ENCODE measurements at places on chromosomes 2 and 18. TPM values are rescaled to one million over a fixed set of nuclear protein-coding genes. Genes with fewer than 3 reads are reported as not detected.
A peak's percentile ranks its signal among the peaks of the same experiment; 100 is the strongest.

- no peak for DNase-seq
Observed at GRCh38 chr2:186670831-186671230, 23.0 kb upstream of the FAM171B start.

Gene LANCL1
- polyA plus RNA-seq: 55.1 TPM

Gene PROKR1
- not detected for polyA plus RNA-seq

Gene MREG
- polyA plus RNA-seq: 2.4 TPM

Gene MC2R
- not detected for polyA plus RNA-seq

GRCh38 chr2:2898744-2899143, 478.9 kb downstream of the EIPR1 start:
- no peak for DNase-seq

GRCh38 chr2:241151934-241152660, 1.8 kb downstream of the PPP1R7 start:
- no peak for DNase-seq

GRCh38 chr18:77124452-77124922, 8.1 kb downstream of the MBP start:
- DNase-seq: no peak

Gene ZNF385B
- polyA plus RNA-seq: not detected

DNA sequence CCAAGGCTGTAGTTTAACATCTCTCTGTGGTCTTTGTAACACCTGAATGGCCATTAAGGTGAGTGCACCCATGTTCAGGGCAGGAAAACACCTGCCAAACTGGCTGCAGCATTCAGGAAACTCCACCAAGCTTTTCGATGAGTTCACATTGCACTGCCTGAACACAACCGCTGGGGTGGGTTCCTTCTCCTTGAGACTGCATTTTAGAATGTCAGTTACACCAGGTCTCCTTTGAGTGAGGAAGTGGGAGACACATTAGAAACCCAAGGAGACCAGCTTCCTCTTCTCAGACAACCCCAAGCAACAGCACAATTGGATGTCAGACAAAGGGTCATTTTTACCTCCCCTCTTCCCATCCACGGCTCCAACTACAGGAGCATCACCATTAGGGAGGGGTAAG, 35.2 kb downstream of the CYRIA start:
- no peak for DNase-seq

GRCh38 chr18:62663731-62664336, 51.5 kb upstream of the PHLPP1 start:
- peak; percentile 19 for DNase-seq

DNA sequence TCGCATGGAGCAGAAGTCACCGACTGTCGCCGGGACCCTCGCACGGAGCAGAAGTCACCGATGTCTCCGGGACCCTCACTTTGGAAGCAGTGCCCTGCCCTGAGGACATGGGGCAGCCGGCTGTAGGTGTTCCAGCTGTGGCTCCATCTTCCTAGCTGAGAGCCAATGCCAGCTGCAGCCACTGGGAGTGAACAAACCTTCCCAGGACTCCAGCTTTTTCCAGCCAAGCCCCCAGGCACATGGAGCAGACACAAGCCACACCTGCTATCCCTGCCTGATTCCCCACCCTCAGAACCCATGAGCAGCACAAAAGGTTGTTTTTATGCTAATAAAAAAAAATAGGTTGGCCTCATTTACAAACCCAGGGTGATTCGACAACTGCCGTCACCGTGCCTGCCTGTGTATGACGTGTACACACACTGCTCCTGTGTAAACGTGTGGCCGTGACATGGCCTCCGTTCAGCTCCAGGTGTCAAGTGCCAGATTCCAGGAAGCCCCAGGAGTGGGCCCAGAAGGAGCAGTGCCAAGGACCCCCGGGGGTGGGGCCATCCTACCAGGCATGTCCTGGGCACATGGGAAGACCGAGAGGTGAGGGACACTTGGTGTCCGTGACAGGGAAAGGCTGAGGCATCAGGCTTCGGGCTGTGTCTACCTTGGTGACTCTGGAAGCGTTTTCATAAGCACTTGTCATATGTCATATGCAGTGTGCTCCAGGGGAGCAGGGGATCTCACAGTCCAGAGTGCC, 91.5 kb downstream of the EIPR1 start:
- no peak for DNase-seq

- peak; percentile 29 for DNase-seq
Observed at GRCh38 chr18:50602466-50602865, 42.6 kb downstream of the MAPK4 start.

- no peak for DNase-seq
Observed at GRCh38 chr2:62343636-62344337, 147.9 kb downstream of the B3GNT2 start.

DNA sequence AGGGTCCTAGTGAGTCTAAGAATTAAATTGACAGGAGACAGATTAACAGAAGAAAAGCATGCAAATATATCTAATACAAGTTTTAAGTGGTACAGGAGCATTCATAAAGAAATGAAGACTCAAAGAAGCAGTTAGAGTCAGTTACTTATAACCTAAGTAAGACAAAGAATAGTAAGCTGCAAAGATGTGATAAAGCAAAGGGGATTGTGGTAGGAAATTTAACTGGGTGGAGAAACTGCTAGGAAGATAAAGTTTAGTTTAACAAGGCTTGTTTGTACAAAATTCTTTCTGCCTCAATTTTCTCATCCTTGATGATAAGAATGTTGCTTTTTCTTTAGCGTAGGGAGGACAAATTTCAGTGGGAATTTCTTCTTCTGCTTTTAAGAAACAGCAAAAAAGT, 35.5 kb upstream of the ST6GAL2 start:
- no peak for DNase-seq

GRCh38 chr2:121284463-121285449, at the start of gene TFCP2L1:
Gene TFCP2L1 (minus strand): TSS chr2:121285202. CDS start chr2:121285109, 93 bp downstream.
- DNase-seq: peak; percentile 6

DNA sequence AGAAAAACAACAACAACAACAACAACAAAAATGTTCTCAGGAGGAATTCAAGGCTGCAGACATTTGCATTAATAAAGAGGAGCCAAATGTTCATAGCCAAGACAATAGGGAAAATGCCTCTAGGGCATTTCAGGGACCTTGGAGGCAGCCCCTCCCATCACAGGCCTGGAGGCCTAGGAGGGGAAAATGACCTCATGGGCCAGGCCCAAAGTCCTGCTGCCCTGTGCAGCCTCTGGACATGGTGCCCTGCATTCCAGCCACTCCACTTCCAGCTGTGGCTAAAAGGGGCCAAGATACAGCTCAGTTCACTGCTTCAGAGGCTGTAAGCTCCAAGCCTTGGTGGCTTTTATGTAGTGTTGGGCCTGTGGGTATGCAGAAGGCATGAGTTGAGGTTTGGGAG, 314.5 kb downstream of the CYRIA start:
- DNase-seq: no peak

DNA sequence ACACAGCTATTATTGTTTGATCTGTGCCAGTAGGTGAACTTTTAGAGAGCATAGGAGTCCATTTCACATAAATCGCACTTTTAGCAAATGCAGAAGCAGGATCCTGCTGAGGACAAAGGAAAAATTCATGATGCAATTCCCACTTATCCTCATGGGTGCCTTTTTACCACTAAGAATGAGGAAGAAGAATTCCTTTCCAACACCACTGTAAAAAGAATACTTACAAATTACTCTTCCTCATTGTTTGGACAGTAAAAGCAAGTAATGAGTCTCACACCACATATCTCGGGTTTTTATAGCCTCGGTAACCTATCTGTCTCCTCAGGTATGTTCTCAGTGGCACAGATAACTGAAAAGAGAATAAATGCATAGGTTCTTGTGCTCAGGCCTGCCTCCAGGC, 238.5 kb downstream of the MTX2 start:
- peak; percentile 68 for DNase-seq

DNA sequence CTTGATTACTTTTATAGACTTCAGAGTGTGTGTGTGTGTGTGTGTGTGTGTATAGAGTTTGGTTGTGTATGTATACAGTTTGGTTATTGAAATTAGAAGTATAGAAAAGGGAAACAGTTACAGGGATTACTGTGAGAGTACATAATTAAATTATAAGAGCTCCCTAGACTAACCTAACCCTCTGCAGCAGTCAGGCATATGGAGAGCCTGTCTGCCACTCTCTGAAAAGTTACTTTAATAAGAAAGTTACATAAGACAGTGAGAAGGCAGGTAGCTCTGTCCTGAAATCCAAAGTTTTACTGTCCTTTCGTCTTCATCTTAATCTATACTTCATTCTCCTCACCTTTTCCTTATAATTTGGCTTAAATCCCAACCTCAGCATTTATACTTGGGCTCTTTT, 71.5 kb upstream of the EPB41L5 start:
- no peak for DNase-seq

DNA sequence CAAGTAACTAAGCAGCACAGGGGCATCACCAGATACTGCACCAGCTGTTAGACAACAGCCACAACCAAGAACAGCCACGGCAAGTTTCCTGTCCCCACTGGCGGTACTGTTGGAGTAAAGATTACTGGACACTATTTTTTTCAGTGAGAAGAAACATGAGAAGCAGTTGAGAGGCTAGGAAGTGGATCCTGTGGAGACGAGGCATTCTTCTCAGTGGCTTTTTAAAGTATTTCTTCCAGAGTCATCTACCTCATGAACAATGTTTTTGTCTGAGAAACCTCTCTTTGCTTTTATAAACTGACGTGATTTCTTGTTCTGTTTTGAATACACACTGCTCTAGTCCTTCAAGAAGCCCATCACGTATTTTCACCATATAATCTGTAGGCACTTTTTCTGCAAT, 18.8 kb downstream of the TM4SF20 start:
- no peak for DNase-seq

DNA sequence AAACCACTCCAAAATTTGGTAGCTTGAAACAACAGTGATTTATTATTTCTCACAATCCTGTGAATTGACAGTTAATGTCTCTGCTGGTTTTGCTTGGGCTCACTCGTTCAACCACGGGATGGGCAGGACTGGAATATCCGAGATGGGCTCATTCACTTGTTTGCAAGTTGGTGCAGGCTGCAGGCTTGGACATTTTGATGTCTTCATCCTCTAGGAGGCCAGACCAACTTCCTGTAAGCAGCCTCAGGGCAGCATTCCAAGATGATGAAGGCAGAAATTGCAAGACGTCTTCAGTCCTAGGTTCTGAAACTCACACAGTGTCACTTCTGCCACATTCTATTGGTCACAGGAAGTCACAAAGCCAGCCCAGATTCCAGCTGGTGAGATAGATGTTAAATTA, 47.1 kb downstream of the GPR39 start:
- DNase-seq: no peak

Gene UGT1A10
- polyA plus RNA-seq: not detected

DNA sequence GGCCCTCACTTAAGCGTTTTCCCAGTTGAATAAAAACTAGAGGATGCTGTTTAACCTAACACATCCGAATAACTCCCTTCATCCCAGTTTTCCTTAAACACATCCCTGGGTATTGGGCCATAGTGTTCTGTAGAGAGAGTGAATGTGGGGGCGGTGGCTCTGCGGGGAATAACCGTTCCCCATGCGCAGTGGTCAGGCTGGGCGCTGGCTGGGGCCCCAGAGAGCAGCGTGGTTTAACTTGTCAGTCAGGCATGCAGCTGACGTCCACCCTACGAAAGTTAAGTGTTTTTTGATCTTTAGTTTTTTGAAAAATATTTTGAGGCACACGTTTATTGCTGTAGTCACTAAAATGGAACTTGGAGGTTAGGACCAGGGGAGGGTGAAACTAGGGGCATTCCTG, 33.7 kb downstream of the CTDP1 start:
- DNase-seq: no peak

- peak; percentile 76 for DNase-seq
Observed at GRCh38 chr2:37232131-37232933, 874 bp downstream of the NDUFAF7 start.

Gene RAB6D
- polyA plus RNA-seq: 0.06 TPM

DNA sequence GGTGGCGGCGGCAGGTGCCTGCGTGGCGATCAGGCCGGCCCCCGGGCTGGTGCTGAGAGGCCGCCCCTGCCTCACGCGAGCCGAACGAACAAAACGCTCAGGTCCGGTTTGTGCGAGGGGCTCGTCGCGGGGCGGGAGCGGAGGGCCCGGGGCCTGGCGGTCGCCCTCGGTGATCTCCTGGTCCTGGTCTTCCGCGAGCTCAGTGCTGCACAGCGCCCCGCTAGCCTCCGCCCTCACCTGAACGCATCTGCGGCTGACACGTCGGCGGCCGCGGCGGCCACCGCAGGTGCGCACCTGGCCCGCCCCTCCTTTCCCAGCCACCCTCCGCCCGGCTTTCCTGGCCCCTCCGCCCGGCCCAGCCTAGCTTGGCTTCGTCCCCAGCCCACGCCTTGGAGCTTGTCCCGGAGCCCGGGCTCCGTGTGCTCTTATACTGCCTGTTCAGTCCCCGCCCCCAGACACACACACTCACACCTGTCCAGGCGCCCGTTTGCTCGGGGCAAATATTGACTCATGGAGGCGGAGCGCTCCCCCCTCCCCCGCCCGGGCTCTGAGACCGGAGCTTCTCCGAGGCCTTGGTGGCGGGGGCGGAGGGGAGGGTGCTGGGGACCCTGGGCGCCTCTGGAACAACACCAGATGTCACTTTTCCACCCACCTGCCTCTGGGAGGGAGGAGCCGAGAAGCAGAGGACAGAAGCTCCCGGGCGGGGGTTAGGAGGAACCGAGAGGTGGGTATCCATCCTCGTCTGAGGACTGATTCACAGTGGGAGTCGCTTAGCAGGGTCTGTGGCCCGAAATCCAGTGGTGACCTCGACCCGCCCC, 8.6 kb upstream of the CRYBA2 start:
- DNase-seq: no peak

DNA sequence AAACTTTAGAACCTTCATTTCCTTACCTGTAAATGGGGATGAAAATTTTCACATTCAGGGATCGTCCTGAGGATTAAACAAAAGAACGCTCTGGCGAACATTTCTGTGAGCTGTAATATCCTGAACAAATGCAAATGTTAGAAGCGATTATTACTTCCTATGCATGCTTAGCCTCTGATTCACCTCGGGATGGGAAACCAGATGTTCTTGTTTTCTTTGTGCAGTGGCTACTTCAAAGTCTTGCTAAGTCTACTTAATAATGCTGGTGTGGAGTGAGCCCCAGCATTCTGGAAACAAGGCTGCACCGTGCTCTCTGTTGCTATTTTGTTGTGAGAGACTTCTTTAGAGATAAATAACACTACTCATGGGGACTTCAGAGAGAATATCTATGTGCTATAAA, 119.1 kb upstream of the PELI1 start:
- peak; percentile 85 for DNase-seq

- no peak for DNase-seq
Observed at GRCh38 chr2:120536141-120536540, 190.2 kb downstream of the INHBB start.

DNA sequence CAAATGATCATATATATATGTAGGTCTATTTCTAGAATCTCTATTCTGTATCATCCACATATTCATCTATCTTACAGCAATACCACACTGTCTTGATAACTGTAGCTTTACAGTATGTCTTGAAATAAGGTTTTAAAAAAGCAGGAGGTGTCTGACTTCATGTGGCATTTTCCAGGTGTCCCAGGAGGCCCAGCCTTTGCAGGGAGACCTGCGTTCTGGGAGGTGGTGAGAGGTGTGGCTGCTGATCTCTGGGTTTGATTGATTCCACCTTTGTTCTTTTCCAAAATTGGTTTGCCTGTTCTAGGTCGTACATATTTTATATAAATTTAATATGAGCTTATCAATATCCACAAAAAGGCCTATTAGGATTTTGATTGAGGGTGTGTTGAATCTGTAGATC, 26.6 kb downstream of the DPYSL5 start:
- DNase-seq: no peak

- DNase-seq: peak; percentile 33
Observed at GRCh38 chr18:32443706-32444215, 26.9 kb downstream of the GAREM1 start.
